Activated T-helper 1 cell treated with Interleukin-2 at 50 U/mL for 16 hours (primary cell): ENCODE measurements at places on chromosomes 7 and 10.

DNA sequence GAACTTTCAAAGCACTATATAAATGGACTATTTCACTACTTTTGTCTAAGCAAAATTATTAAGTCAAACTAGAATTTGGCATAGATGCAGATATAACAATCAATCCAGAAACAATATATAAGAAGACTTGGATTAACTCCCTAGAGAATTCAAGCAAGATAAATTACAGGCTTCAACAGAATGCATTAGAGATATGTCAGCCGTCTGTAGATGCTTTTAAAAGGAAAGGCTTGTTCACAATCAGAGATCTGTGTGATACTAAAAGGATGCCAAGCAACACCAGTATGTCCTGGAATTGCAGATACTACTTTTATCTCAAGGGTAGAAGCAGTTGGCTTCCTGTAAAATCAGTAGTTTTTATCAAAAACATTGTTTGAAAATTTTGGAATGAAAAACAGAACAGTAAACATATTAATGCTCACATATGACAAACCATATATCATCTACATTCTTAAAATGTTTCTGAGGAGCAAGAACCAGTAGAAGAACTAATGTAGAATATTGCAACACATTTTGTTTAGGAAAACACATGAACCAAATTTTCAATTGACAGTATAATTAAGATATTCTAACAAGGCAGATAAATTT is 947.9 kb upstream of the LRRN3 start:
- DNase-seq: no peak

DNA sequence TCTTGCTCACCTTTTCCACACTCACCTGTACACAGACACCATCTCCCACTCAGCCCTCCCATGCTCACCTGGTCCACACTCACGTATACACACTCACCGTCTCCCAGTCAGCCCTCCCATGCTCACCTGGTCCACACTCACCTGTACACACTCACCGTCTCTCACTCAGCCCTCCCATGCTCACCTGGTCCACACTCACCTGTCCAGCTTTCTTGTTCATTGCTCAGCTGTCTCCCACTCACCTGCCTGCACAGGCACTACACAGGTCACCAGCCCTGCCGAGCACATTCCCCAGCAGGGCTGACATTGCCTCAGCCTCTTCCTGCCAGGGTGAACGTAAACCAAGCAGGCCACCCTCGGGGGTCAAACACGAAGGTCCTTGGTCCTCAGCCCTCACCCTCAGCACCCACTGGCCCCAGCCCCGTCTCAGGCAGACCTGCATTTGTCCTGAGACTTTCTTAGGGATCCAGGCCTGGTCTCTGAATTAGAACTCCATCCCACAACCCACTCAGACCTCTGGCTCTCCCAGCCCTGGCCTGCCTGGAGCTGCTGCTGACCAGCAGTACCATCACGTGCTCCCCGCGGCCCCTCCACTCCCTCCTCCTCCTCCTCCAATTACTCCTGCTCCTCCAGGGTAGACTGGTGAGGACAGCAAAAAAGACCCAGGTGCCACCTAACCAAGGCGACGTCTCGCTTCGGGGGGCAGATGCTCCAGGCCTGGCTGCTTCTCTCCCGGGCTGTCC is 12.8 kb upstream of the DNAAF5 start:
- no peak for DNase-seq

DNA sequence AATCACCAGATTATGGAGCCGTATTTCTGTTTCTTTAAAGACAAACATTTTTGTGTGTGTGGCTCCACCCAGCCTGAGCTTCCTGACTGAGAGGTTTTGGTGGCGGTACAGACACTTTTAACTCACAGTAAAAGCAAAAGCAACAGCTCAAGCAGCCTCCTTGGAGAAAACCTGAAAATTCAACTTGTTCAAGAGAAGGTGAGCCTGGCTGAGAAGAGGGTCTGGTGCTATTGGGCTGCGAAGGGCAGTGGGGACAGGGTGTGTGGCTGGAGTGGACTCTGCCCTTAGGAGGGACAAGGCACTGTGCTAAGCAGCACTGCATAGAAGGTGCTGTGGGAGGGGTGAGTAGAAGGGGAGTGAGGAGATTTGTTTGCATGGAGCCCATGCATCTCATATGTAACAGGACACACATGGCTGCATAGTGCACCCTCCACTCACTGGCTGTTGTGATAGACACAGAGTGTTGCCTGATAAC is at the start of gene GIMAP7:
GIMAP7 (plus strand) TSS at position 125 of the 475 bp plus-strand sequence. CDS start 5,103 bp downstream, outside the sequence.
- peak; percentile 43 for DNase-seq

GRCh38 chr10:248307-248706 is 113.1 kb downstream of the ZMYND11 start:
- no peak for DNase-seq

GRCh38 chr7:156386097-156386496 is 254.5 kb upstream of the RNF32 start:
- no peak for DNase-seq

DNA sequence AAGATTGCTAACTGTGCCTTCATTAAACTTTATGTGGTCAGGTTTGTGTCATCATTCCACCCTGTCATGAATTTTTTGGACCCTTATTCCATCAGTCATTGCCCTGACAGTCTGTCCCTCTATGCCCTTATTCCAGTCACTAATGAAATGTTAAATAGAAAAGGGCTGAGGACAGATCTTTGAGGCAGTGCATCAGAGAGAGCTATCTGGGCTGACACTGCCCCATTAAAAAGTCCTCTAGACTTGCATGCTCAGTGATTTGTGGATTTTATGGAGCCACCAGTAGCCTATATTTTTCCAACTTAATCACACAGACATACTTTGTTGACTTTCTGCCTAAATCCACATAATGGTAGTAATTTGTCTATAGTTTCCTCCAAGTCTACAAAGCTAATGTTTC is 264.7 kb upstream of the YAE1 start:
- no peak for DNase-seq

DNA sequence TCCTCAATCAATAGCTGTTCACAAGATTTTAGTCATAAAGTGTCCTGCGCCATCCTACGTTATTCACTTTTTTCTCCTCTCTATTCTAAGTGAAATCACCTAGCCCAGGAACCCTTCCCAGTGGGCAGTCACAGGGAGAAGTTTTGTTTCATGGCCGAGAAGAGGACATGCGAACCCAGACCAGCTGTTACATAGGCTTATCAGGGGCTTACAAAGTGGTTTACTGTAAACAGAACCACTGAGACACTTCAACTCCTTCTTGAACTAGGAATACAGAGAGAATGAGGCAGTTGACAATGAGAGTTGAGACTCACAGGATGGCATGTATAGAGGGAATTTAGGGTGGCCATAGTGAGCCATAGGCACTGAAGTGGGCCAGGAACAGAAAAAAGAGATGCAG is 246.9 kb upstream of the GLI3 start:
- DNase-seq: no peak

GRCh38 chr10:93601146-93601773 is at the start of gene RBP4:
RBP4 (minus strand) TSS chr10:93601235; CDS start chr10:93601028, 207 bp downstream.
- no peak for DNase-seq

DNA sequence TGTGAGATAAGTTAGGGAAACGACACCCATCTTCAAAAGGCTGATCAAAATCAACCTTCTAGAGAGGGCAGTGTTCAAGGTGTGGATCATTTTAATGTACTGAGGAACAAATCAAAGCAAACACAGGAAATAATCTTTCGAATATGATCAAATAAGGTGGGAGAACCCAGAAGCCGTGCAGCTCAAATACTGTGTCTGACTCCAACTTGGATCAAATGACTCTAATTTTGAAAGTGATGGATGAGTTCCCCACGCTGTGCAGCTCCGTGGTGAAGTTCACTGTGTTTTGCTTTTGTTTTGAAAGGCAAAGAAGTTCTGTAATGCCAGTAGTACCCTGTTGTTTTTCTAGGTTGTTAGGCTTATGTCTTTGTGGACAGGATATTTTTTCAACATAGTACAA is 250.9 kb downstream of the SFMBT2 start:
- no peak for DNase-seq

DNA sequence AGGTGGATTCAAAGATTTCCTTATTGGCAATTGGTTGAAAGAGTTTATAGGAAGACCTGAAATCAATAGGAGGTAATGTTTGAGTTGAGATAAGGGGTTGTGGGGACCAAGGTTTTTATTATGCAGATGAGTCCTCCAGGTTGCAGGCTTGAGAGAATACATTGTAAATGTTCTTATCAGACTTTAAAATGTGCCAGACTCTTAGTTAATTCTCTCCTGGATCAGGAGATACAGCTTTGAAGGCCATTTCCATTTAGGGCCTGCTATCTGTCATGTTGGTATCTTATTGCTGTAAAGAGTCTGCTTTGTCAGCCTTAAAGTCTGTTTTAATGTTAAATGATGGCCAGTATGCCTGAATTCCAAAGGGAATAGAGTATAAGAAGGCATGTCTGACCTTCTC is 61.8 kb upstream of the CALCR start:
- no peak for DNase-seq

GRCh38 chr10:4663162-4663992 is 162.6 kb upstream of the AKR1E2 start:
- no peak for DNase-seq

GRCh38 chr10:96421995-96422394 is 63.2 kb upstream of the OPALIN start:
- no peak for DNase-seq

- DNase-seq: no peak
Measured at GRCh38 chr10:133458021-133458709, 4.4 kb downstream of the SCART1 start.

- DNase-seq: no peak
Measured at GRCh38 chr7:151655555-151655954, 135.9 kb upstream of the RHEB start.

- no peak for DNase-seq
Measured at GRCh38 chr10:89637113-89637512, 7.9 kb downstream of the PANK1 start.

- DNase-seq: peak; percentile 57
Measured at GRCh38 chr10:5291501-5292195, 73.1 kb upstream of the UCN3 start.

- no peak for DNase-seq
Measured at GRCh38 chr7:38942431-38943051, 33.5 kb upstream of the VPS41 start.

DNA sequence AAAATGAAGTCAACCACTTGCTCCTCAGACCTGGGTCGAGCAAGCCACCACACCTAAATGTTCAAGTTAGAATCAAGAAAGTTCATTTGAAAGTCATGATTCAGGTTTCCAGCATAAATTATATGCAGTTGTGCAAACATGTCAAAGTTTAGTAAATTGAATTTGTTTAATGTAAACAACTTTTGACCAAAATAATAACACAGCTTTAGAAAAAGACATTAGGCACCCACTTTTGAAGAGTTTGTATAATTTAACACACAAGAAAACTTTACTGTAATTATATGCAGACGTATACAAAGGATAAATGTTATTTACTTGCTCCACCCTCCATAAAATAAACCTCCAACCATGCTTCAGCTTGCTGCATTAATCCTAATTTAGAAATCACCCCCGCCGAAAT is 680.0 kb downstream of the LRMDA start:
- no peak for DNase-seq

DNA sequence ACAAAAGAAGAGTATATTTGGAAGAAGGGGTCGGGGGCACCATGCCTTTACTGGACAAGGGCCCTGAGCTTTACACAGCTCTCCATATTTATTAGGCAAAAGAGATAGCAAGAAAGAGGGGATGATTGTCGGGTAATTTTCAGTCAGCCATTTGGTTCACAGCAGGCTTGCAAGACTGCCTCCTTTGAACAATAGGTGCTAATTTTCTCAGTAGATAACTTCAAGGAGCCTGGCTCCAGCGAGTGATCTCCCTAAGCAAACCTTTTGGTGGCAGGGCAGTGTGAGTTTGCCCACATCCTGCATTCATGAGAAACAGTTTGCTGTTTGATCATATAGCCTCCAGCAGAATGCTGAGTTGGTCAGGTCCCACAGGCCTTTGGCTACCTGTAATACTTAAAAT is 94.3 kb downstream of the ZNF248 start:
- DNase-seq: no peak

- no peak for DNase-seq
Measured at GRCh38 chr7:1663857-1664651, 6.0 kb upstream of the ELFN1 start.

GRCh38 chr10:17758896-17759295 is 6.9 kb downstream of the TMEM236 start:
- DNase-seq: no peak

DNA sequence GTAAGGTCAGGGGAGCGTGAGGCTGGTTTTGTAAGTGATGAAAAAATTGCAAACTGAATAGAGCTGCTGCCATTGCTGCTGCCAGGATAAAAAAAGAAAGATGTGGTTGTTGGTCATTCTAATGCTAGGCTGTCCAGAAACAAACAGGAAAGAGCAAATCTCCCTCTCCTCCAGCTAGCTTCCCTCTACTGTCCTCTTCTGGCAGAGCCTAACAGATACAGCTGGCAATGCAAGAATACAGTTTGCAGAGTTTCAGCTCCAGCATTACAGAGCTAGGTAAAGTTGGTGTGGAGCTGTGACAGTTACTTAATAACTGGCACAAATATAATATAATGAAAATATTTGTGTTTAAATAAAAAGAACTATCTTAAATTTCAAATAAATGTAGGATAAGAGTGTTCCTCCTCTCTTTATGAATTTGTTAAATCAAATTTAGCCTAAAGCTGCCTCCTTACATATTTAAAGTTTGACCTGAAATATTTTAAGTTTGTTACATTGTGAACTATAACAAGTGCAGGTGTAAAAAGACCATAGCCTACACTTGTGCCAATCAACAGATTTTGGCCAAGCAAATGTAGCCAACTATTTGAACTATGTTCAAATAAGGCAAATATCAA is 407.7 kb downstream of the SH2D4B start:
- DNase-seq: no peak

DNA sequence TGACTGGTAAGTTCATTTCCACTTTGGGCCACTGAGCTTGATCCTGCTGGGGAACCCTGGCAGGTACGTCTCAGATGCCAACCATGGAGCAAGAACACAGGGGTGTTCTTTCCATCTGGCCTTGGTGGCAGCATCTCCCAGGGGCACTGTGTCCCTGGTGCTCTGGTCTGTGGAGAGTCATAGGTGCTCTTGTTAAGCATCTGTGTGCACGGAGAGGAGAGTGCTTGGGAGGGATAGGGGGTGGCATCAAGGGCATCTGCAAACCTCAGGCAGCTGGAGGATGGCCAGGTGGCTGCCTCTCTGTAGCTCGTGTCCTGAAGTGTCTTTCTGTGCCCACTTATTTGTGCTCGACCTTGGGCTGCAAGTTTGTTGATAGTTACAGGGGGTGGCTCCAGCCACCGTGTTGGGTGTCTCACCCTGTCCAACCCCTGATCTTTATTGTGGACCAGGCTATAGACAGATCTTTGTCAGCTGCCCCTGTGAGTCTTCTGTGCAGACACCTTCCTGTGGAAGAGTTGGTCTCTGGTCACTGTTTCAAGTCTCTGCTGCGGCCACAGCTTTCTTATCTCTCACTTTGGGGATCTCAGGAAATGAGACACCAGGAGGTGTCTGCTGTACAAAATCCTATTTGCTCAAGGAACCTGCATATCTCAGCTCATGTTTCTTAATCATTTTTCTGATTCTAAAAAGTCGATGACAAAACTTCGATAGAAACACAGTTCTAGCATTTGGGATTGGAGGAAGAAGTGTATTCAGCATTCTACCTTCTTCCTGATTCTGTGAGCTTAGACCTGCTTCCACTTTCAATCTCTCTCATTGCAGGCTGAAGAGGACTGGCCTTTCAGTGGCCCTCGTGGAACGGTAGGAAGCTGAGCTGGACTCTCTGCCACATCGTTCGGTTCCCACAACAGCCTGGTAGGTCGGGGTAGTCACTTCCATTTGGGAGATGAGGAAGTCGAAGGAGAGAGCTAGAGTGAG is 17.2 kb upstream of the GIMAP8 start:
- no peak for DNase-seq
